ENCODE measurements at places on chromosomes 12 and 14.

DNA sequence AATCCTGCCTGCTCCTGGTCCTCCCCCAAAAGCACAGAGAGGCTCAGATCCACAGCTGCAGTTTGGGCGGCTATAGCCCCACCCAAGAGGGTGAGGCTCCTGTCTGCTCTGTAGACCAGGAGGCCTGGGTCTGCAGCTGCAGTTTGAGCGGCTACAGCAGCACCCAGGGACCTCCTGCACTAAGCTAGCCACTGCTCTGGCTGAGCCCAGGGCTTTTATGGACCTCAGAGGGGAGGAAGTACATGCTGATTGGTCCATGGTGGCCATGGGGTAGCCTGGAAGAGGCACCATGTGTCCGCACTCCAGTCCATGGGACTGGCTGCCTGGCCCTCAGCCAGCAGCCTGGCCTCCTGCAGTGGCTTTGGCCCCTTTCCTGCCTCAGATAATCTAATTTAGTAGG is 49.6 kb upstream of the GSC start:
- DNase-seq = no peak

DNA sequence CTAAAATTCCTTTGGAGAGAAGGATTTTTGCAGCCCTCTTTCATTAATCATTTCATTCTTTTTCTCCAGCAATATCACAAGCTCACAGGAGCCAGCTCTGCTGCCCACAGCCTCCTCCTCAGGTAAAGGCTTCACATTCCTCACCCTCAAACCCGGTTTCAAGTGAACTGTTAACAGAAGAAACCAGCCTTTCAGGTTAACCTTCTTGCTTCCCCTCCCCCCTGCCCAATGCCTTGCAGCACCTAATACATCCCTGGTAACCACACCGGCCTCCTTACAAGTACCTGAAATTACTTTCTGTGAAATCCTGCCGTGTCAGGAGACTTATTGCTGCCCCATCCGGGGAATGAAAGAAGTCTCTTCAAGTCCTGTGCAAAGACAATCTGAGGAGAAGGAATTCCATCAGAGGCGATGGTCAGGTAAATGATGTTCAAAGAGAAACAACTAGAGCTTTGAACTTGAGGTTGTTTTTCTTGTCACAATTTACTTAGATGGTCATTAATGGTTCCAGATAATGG is 111.2 kb downstream of the MYRFL start:
- DNase-seq = no peak

DNA sequence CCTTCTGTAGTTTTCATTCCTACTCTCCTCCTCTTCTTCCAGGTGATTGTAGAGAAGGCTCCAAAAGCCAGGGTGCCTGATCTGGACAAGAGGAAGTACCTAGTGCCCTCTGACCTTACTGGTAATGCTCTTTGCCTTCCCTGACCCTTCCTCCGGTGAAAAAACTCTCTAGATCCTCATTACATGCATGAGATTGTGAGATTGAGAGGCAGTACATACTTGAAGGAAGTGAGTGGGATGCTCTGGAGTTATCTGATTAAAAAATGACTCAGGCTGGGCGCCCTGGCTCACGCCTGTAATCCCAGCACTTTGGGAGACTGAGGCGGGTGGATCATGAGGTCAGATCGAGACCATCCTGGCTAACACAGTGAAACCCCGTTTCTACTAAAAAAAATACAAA is 5.3 kb downstream of the GABARAPL1 start:
- DNase-seq = no peak

GRCh38 chr12:76560086-76560491 is 518 bp upstream of the OSBPL8 start:
- DNase-seq = peak; percentile 41

- DNase-seq = no peak
Measured at GRCh38 chr14:101472518-101472849, 88.8 kb upstream of the DIO3 start.

DNA sequence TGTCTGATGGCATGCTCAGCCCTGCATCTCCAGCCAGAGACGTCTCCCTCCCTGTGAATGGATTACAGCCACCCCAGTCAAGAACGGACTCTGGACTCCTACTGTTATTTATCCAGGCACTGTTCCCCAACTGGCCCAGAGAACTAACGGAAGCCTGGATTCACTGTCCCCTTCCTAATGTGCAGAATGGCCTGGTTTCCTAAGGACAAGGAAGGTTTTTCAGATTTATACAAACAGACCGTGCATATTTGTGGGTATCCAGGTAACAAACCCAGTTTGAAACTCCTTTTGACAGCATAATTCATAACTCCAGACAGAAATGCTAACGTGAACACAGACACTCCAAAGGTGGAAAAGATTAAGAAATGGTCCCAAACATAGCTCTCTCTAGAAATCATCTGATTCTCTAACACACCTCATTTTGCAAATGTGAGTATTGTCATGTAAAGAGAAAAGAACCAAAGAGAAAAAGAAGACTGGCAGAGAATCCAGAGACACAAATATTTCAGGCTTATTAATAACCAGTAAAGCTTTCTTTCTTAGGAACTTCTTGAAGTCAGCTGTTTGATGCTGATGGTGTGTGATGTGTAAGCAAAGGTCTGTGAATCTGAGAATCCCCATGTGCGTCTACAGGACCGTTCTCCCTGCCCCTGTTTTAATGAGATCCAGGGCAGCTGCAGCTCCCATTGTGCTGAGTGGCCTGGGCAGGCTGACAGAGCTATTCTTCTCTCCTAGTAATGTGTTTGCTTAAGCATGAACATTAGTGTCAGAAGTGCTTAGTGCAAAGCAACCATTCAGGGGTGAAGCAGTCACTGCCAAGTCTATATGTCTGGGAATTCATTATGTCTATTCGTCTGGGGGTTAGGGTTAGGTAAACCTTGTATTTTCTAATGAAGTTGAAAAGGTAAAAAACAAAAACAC is 86.8 kb upstream of the HIF1A start:
- peak; percentile 100 for DNase-seq

DNA sequence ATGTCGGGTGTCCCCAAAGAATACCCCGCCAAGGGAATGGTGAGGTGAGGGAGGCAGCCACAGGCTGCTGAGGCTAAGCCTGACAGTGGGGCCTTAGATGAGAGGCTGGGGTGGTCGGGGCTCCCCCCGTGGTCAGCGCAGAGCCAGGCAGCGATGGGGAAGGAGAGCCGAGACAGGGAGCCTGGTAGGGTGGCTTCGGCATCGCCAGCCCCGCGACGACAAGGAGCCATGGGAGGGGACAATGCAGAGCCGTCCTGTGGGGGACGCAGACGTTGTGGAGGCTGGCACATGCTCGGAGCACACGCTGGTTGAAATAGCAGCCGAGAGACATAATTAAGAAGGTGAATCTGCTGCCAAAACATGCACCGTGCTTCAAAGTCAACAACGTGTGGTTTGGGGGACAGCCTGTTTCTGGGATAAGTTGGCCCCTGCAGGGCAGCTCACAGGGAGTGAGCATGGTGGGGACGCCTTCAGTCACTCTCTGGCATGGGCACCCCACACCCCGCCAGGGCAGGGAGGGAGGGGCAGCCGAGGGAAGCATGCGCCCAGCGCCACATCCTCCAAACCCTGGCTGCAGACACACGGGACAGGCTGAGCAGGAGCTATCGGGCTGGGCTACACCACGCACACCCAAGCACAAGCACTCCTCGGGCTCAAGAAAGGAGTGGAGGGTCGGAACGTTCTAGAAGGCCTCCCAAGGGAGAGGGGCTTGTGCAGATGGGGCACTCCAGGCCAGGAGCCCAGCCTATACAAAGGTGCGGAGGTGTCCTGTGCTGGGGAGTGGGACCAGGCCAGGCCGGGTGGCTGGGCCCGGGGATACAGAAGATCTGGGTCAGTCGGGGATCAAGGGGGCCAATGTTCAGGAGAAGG is 66.6 kb upstream of the C14orf180 start:
- DNase-seq = no peak

GRCh38 chr14:33707716-33708115 is 243.2 kb downstream of the EGLN3 start:
- DNase-seq = no peak

- DNase-seq = no peak
Measured at GRCh38 chr12:561908-562593, 101.2 kb downstream of the NINJ2 start.

GRCh38 chr12:69389831-69390230 is 30.3 kb downstream of the YEATS4 start:
- no peak for DNase-seq

GRCh38 chr12:87201598-87201997 is 827.6 kb downstream of the C12orf50 start:
- DNase-seq = no peak
